ENCODE measurements at places on chromosomes 2 and 18.

GRCh38 chr2:71830497-71831192 is 317.0 kb downstream of the CYP26B1 start:
- no peak for DNase-seq

- no peak for DNase-seq
Measured at GRCh38 chr2:171347591-171348032, 86.2 kb downstream of the METTL8 start.

- DNase-seq = no peak
Measured at GRCh38 chr18:69785466-69785865, 162.2 kb downstream of the CD226 start.

DNA sequence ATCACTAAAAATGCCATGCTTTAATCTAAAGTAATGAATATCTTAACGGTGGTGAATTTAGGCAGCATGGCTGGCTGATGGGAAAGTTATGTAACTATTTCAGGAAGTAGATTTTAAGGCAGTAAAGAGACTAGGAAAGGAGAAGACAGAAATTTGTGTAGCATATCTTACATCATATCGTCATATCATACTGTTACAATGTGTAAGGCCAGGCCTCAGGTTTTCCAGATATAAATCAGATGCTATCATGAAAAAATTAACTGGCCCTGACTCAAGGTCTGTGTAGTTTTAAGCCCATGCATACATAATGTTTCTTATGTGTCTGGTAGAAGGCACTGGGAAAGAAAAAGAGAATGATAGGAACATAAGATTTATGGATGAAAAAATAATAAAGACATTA is 8.9 kb upstream of the FAP start:
- DNase-seq = no peak

DNA sequence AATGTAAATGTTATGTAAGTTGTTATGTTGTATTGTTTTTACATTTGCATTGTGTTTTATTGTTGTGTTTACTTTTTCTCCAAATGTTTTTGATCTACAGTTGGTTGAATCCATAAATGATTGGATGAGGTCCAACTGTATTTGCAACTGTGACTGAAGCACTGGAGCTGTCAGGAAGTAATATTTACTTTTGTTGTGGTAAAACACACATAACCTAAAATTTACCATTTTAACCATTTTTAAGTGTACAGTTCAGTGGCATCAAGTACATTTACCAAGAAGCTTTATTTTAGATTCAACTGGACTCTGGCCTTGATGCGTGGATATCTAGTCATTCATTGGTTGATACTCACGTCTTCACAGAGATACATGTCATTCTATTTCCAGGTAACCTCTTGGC is 181.8 kb downstream of the THADA start:
- no peak for DNase-seq

DNA sequence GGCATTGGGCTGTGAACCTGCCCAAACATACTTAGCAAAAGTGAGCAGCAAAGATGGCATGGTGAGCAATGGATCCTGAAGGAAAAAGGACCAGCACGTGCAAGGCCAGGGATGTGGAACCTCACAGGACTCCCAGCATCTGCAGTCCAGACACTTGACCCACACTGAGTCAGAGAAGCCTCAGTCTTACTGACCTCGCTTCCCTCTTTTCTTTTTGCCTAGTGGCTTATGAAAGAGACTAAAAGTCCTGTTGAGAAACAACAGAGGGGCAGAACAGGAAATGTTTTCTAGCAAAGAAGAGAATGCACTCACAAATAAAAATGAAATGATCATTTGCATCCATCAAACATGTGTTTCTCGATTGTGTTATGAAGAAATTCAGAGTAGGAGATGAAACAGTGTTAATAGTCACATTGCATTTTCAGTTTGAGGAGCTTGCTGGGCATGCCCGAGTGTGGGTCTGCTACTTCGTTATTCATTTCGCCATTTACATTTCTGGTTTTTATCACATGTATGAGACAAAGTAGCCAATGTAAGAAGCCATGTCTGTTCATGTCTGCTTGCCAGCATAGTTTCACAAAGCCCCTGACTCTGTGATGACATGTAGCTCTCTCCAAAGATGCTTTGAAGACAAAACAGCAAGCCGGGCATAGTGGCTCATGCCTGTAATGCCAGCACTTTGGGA is 118.4 kb downstream of the INO80D start:
- no peak for DNase-seq

DNA sequence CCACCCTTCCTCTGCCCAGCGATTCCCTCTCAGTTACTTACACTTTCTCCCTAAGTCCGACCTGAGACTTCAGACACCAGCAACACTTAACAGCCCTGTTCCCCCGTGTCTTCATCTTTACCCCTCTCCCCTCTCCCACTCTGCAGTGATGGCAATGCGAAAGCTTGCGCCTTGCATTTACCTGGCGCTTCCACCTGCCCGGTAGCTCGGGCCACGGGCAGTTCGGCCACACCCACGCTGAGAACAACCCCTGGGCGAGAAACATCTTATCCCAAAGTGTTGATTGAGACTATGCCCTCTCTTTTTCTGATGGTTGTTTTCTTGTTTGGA is 558 bp downstream of the DNAJC10 start:
- DNase-seq = no peak

DNA sequence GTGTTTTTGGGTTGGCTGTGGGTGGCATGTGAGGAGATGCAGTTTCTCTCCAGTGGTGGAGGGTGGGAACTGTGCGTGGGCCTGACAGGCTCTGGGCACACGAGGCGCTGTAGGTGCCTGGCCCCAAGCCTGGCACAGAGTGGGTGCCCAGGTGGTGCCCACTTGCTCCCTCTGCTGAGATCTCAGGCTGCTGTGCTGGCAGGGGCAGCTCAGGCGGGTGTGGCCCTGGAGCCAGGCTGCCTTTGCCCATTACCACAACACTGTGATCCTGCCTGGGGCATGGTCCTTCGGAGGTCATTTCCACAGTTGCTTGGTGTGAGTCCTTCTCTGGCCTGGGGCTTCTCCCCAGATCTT is 20.4 kb downstream of the TSHZ1 start:
- DNase-seq = no peak

- DNase-seq = no peak
Measured at GRCh38 chr18:57649556-57650500, 28.2 kb upstream of the NARS1 start.

GRCh38 chr2:8197101-8197500 is 484.8 kb upstream of the ID2 start:
- DNase-seq = peak; percentile 20

GRCh38 chr2:167843657-167844056 is 403.7 kb downstream of the STK39 start:
- no peak for DNase-seq

GRCh38 chr2:198073253-198073652 is 268.9 kb downstream of the PLCL1 start:
- DNase-seq = no peak

DNA sequence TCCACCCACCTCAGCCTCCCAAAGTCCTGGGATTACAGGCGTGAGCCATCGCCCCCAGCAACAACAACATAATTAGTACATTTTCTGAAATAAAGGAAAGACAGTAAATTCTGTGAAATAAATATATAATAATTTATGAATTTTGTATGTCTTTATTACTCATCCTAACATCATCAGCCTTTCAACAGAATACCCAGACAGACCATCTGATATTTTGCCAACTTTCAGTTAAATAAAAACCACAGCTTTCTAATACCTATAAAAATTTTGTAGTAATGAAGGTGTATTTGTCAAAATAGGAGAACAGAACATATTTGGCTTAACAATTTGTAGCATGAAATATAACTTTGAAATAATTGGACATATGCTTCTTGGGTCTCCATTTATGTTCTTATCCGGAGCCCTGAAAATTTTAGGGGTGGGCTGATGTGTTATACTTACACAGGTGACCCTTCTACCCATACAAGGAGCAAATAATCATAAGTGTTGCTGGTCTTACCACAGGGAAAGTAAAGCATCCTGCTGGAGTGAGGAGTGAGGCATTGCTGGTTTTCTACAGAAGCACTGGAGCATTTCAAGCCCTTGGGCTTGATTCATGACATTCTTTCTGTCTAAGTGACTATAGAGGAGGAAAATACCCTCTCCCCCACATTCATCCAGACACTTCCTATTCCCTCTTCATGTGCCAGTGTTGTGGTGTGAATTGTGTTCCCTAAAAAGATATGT is 99.3 kb downstream of the SPOPL start:
- DNase-seq = peak; percentile 14

DNA sequence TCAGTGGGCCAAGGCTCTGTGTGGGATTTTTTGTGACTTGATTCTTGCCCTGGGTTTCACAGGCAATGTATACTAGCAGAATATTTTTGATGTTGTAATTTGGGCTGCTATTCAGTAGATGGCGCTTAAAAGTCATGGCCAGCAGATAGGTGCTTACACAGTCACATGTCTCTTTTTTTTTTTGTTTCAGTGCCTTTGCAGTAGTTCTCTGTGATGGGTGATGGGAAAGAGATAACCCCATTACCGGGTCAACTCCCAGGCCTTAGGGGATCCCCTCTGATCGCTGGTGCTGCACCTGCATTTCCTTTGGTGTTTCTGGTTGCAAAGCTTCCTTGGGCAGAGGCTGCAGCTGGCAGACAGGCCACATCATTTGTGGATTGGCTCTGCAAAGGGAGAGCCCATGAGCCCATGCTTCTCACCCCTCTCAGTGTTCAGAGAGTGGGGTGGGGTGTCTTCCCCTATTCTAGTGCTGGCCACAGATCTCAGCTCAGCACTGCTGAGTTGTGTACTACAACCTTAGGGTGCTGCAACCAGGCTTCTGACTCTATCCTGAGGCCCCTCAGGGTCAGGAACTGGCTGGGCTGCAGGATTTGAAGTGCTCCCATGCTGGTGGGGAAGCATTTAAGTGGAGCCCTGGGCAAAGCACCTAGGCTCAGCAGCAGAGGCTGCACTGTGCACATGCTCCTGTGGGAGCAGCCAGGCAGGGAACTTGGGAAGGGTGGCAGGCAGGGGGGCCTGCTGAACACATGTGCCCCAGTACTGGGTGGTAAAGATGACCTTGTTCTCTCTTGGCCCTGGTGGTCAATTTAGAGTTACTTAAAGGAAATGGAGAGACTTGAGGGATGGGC is 219.8 kb upstream of the SPHKAP start:
- no peak for DNase-seq

GRCh38 chr2:120994301-120994995 is 258.8 kb downstream of the GLI2 start:
- no peak for DNase-seq

DNA sequence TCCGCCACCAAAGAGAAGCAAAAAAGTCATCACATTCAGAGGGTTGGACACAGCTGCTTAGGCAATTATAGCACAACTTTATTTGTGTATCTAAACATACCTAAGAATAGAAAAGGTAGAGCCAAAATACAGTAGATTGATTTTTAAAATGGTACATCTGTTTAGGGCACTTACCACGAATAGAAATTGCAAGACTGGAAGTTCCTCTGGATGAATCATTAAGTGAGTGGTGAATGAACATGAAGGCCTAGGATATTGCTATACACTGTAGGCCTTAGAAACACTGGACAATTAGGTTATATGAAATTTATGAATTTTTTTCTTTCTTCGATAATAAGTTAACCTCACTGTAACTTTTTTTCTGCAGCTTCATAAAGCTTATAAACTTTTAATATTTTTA is 687.0 kb downstream of the BCL11A start:
- DNase-seq = no peak

- DNase-seq = no peak
Measured at GRCh38 chr2:238091436-238092060, 8.6 kb upstream of the ESPNL start.

DNA sequence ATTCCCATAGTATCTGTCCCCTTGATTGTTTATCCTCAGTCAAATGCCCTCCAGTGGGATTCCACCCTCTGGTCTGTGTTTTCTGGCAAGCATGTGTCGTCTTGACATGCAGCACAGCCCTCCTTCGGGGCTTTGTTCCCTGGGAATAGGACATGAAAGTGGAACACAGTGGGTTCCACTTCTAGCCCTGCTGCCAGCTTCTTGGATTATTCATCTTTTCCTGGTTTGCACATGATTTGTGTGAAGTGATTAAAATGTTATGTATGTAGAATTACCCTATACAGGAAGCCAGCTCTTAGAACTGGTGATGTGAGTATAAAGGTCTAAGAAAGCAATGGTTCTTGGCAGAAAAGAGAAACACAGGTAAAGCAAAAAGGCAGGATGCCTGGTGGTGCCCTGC is 142.3 kb downstream of the TANC1 start:
- DNase-seq = no peak

DNA sequence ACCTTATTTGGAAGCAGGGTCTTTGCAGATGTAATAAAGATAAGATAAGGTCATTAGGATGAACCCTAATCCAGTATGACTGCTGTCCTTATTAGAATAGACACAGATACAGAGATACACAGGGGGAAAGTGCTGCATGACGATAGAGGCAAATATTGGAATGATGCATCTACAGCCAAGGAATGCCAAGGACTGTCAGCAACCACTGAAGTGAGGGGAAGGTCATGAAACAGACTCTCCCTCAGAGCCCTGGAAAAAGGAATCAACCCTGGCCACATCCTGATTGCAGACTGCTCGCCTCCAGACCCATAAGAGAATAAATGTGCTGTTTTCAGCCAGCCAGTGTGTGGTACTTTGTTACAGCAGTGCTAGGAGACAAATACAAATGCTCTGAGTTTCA is 14.8 kb downstream of the TMEM237 start:
- DNase-seq = no peak

DNA sequence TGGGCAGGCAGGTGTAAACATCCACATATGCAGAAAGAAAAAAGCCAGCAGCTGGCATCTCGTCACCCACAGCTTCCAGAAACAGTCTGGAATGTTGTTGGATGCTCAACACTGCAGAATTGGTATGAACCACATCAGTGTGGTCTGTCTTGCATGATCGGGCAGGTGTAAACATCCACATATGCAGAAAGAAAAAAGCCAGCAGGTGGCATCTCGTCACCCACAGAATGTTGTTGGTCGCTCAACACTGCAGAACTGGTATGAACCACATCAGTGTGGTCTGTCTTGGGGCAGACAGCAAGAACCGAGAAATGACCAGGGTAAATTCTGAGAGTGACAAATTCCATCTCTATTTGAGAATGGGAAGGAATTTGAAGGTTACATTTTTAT is 39.6 kb downstream of the DOCK10 start:
- DNase-seq = no peak

GRCh38 chr2:78980152-78980465 is 45.4 kb upstream of the REG3G start:
- no peak for DNase-seq

- no peak for DNase-seq
Measured at GRCh38 chr2:239994086-239994485, 31.1 kb downstream of the NDUFA10 start.

- DNase-seq = no peak
Measured at GRCh38 chr2:212991120-212991519, 160.3 kb downstream of the IKZF2 start.

DNA sequence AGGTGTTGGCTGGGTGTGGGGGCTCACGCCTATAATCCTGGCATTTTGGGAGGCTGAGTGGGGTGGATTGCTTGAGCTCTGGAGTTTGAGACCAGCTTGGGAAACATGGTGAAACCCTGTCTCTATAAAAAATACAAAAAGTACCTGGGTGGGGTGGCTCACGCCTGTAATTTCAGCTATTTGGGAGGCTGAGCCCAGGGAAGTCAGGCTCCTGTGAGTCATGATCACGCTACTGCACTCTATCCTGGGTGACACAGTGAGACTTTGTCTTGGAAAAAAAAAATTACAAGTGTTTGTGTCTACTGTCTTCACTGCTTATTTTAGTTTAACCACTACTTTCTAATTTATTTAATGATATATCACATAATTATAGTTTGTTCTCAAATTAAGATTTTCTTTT is 62.7 kb upstream of the DOCK10 start:
- no peak for DNase-seq

GRCh38 chr2:164182116-164182627 is 439.1 kb downstream of the GRB14 start:
- DNase-seq = peak; percentile 83

GRCh38 chr2:20625491-20626391 is 25.2 kb downstream of the HS1BP3 start:
- no peak for DNase-seq

GRCh38 chr2:147026664-147027295 is 818.0 kb upstream of the ACVR2A start:
- no peak for DNase-seq

Data from mesendoderm (in vitro differentiated cells).